ENCODE measurements at places on chromosomes 12 and 14.

DNA sequence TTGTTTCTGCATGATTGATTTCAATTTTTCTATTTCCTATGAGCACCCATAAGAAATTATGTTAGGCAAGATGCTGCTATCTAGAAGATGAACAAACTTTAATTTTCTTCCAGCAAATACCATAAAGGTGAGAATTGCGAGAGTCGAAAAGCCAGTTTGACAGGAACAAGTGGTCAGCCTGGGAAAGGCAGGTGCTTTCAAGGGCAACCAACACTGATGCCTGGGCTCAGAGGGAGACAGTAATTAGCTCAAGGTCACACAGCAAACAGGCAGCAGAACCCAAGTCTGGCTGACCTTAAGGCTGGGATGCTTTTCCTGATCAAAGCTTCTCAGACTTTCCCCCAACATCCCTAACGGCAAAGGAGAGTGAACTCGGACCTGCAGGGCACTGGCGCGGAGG is 6.8 kb upstream of the OTUB2 start:
- DNase-seq, result no peak

- DNase-seq, result peak; percentile 34
These were observed 126.4 kb downstream of the DUSP6 start for GRCh38 chr12:89225808-89226411.

DNA sequence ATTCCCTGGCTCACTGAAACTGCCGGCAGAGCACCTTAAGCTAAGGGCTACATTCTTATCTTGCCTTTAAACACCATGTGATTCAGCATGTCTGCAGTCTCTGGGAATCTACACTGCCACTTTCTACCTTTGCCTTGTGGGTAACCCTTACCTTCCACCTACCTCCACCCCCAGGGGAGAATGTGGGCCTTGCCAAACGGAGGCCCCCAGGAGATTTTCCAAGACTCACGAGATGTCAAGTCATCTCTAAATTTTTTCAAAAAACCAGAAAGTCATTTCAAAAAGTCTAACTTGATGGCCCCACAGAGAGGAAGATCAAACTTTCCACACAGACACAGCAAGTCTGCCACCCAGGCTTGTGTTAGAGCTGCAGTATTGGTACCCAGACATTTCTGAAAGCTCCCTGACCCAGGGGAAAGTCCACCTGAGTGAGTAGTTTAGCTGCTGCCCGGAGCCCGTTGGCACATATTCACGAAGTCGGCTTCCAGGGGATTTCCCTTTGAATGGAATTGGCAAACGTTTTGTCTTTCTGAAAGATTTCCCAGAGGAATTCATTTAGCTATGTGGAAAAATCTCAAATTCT is 4.7 kb upstream of the PSMA6 start:
- no peak for DNase-seq

DNA sequence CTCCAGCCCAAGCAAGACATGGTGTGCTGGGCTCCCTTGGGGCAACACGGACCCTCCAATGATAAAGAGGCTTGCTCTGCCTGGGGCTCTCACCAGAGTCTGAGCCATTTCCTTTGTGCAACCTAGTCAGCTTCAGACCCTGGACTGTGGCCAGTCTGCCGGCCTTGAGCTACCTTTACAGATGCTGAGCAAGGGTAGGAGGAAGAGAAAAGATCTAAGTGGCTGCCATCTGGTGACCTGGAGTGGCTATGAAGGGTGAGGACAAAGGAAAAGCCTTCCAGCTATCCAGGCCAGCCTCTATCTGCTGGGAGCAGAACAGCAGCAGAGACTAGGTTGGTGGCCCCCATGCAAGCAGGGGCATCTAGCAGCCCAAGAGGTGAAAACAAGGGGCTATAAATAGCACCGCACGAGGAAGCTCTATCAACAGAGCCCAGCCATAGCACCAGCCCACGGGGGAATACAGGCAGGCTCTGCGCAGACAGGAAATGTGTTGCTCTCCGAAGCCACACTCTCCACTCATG is 230.1 kb downstream of the FOXN3 start:
- no peak for DNase-seq

DNA sequence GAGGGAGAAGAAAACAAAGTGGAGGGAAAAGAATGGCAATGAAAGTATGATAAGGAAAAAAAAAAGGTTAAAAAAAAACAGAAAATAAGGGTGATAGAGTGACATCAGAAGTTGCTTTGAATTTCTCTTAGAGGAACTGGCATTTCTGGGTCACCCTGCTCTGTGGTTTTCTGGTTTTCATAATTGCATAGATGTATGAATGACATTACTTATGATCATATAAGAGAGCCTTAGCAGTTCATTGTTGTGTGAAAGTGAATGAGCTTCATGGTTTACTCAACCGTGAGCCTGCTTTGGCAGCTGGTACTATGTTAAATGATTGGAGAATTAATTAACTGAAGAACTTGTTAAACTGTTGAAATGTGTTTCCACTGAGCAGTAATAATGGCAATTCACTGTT is 336.4 kb upstream of the FBXO33 start:
- no peak for DNase-seq

- DNase-seq, result no peak
These were observed 7.5 kb downstream of the SLC17A8 start for GRCh38 chr12:100364324-100364723.

GRCh38 chr12:7142056-7142644 is 12.0 kb downstream of the CLSTN3 start:
- peak; percentile 30 for DNase-seq
